Cerebellar cortex (tissue), 1 donor: ENCODE measurements at places on chromosomes 3 and 15.

GRCh38 chr3:181457190-181457589, 254.5 kb upstream of the SOX2 start:
- DNase-seq, result peak; percentile 42

- DNase-seq, result no peak
These were observed 5.7 kb downstream of the CHST13 start for GRCh38 chr3:126529585-126530170.

DNA sequence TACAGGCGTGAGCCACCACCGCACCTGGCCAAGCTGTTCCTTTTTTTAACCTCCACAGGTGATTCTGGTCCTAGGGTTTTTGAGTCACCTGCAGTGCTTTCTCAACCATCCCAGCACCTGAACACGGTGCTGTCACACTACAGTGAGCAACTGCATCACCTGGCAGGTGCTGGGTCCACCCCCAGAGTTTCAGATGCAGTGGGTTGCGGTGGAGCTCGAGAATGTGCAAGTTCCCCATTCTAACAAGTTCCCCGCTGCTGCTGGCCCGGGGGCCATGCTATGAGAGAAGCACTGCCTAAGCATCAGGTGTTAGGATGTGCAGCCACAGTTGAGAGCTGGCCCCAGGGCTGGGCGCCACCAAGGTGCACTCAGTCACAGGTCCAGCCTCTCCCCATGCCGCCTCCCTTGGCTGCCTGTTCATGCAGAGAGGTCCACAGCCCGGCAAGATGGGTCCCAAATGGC, 18.0 kb downstream of the ISG20 start:
- DNase-seq, result no peak

DNA sequence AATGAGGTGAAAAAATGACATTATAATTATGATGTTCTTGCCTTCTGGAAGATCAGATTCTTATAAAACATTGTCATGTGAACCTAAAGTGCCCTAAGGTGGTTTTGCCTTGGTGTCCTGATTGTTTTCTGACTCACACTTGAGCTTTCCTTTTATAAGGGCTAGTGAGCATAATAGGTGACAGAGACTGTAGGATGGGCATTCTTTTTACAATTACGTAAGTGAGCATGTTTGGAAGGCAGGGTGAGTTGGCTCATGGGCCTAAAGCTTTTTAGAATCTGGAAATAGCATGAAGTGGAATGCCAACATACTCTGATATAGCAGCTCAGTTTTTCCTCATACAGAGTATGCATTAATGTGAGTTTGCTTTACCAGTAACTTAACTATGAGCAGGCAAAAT, 41.2 kb downstream of the CRYBG3 start:
- DNase-seq, result no peak

DNA sequence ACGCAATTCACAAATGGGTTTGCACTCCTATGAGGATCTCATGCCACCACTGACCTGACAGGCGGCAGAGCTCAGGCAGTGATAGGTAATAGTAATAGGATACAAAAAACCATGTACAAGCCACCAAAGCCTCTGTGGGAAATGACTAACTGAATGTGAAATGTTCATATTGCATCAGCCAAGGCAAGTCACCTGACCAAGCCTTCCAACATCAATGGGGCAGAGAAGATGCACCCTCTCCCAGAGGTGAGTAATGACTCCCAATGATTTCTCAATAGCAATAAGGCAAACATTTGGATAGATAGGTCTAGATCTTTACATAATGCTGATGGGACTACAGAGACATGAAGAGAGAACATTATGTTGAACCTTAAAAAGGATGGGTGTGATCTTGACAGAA, 14.9 kb downstream of the CNTN3 start:
- DNase-seq, result no peak

GRCh38 chr3:33980252-33980651, 181.8 kb downstream of the PDCD6IP start:
- DNase-seq, result peak; percentile 72

GRCh38 chr15:92141607-92142006, 252.1 kb upstream of the ST8SIA2 start:
- no peak for DNase-seq

DNA sequence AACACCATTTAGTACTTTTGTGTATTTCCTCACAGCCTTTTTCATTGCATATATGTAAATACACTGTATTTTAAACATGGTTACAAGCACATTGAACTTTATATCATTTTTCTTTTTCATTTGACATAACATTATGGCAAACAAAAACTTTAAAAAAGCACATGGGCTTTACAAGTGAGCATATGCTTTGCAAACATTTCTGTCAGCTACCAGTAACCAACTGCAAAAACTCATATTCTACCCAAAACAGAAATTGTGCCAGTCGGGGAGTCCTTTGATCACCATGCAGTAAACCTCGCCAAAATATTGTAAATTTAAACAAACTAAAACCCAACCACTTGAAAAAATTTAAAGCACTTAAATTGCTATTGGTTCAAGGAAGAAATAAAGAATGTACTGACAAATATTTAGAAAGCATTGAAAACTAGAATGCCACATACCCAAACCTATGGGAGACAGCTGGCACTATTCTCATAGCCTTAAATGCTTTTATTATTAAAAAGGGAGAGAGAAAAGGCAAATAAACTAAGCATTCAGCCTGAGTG, 24.4 kb downstream of the ZNF710 start:
- DNase-seq, result no peak

GRCh38 chr3:105869861-105870755, 1.3 kb upstream of the CBLB start:
- DNase-seq, result no peak

GRCh38 chr3:195319060-195319459, 48.1 kb upstream of the XXYLT1 start:
- no peak for DNase-seq
